Choroid plexus epithelial cell (primary cell): ENCODE measurements at places on chromosomes 3 and 15.

- DNase-seq, result no peak
Observed at GRCh38 chr3:126964261-126964660, 18.7 kb upstream of the PLXNA1 start.

- no peak for DNase-seq
Observed at GRCh38 chr15:87799428-87799827, 457.1 kb downstream of the NTRK3 start.

GRCh38 chr15:56086566-56086965 lies 93.2 kb upstream of the NEDD4 start:
- no peak for DNase-seq

DNA sequence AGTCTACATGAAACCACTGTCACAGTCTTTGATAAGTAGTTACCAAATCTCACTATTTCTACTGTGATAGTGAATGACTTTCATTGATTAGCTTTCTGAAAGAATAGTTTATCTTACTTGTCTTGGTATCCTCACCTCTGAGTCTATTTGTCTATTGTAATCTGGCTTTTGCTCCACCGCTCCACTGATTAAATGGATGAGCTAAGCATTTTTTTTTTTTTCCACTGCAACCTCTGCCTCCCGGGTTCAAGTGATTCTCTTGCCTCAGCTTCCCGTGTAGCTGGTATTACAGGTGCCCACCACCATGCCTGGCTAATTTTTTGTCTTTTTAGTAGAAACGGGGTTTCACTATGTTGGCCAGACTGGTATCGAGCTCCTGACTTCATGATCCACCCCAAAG lies 12.9 kb downstream of the BBS4 start:
- no peak for DNase-seq

DNA sequence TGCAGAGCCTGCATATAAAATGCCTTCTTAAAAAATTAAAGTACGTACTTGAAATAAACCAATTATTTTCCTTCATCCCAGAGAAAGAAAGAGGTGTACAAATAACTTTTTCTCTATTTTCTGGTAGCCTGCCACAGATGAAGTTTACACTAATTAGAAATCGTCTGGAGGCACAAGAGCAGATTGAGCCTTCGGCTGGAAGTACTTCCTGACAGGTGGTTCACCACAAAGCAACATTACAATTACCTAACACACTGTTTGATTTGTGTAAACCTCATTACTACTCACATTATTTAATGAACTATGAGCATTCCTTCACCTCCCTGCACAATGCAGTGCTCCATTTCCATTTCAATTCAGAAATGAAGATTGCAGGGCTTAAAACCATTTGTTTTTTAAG lies 856.1 kb downstream of the SI start:
- no peak for DNase-seq

DNA sequence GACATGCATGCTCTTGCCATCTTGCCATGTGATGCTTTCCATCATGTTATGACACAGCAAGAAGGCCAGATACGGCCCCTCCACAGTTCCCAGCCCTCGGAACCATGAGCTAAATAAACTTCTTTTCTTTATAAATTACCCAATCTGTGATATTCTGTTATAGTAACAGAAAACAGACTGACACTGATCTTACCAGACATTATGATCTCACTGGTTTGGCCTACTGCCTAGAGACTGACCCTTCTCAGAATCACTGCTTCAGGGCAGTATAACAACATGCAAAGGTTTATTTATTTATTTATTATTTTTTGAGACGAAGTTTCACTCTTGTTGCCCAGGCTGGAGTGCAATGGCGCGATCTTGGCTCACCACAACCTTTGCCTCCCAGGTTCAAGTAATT lies 14.0 kb downstream of the ZNF619 start:
- peak; percentile 58 for DNase-seq

GRCh38 chr3:197155046-197155445 lies 125.4 kb upstream of the MELTF start:
- DNase-seq, result peak; percentile 18

DNA sequence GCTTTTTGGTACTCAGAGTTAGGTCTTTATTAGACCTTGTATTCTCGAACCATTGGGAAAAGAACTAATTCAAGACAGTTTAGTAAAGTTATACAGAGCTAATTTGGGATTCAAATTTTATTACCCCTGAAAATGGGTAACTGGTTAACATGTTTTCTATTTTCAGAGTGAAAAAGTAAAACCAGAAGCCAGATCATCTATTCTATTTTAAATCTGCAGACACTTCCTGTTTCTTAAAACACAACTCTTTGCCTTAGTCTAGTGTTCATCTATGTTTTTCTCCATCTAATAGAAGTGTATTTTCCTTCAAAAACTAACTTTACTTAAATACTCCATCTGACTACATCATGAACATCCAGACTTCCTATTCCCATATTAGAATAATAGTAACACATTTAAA lies 113.4 kb downstream of the CCNL1 start:
- no peak for DNase-seq

DNA sequence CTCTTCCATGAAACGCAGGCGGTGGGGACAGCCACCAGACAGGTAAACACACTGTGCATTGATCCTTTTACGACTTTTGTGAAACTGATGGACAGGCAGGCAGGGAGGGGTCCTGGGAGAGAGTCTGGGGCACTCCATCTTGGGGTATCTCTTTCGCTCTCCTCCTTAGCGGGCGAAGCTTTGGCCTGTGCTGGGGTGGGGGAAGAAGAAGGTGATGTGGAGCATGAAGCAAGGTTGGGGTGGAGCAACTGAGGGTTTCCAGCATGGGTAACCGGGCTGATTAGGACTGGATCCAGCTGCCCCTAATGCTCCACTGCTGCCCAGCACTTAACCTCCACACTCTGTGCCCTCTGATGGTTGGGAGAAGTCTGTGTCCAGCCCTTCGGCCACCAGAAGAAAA lies 25.6 kb downstream of the MUC20 start:
- no peak for DNase-seq

DNA sequence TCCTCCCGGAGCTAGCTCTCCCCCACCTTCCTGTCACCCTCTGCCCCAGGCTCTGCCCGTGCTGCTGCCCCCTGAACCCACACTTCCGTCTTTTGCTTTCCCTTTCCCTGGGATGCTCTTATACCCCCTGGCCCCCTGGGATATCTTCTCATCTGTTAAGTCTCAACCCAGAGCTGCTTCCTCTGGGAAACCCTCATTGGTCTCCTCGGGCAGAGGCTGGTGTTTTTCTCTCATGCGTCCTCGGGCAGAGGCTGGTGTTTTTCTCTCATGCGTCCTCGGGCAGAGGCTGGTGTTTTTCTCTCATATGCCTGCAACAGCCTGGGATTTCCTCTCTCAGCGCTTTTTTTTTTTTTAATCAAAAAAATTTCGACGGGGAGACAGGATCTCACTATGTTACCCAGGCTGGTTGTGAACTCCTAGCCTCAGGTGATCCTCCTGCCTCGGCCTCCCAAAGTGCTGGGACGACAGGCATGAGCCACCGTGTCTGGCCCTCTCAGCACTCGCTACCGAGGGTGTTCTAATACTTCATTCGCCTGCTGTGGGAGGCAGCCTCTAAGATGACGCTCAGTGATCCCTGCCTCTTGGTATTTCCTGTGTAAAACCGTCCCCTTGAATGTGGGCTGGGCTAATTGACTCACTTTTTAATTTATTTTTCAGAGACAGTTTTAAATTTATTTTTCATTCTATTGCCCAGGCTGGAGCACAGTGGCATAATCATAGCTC lies 62.7 kb upstream of the TFRC start:
- DNase-seq, result peak; percentile 84

GRCh38 chr3:186967686-186968085 lies 37.4 kb downstream of the ST6GAL1 start:
- DNase-seq, result peak; percentile 93

- no peak for DNase-seq
Observed at GRCh38 chr3:47015151-47015550, 35.7 kb downstream of the NBEAL2 start.

DNA sequence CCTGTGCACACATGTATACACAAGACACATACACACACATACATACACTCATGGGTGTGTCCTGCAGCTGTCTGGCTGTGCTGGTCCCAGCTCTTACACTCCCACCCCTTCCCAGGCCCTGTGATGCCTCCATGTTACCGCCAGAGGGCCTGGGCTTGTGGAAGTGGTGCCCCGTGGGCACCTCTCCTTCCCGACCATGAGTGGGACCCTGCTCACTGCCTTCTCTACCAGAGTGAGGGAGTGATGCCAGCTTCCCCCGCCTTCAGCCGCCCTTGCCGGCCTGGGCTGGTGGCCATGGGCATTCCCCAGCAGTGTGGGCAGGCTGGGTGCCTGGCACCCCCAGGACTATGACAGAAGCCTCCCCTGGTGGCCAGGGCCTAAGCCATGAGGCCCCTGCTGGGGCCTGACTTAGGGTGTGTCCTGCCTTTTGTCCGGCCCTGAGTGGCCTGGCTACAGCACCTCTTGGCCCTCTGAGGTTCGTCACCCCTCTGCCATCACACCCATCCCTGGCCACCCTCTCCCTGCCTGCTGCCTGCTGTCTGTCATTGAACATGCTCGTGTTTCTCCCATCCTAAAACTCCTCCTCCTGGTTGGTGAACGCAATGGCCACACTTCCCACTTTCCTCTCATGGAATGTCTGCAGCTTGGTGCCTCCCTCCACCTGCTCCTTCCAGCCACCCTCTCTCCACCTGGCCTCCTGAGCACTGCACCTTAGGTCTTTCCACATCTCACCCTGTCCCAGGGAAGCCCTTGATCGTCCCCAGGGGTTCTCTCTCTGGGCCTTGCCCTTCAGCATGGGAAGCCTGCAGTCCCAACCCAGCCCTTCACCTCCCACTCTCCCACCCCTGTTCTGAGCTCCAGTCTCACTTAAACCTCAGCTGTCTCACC lies 14.6 kb downstream of the HDAC11 start:
- DNase-seq, result peak; percentile 61

DNA sequence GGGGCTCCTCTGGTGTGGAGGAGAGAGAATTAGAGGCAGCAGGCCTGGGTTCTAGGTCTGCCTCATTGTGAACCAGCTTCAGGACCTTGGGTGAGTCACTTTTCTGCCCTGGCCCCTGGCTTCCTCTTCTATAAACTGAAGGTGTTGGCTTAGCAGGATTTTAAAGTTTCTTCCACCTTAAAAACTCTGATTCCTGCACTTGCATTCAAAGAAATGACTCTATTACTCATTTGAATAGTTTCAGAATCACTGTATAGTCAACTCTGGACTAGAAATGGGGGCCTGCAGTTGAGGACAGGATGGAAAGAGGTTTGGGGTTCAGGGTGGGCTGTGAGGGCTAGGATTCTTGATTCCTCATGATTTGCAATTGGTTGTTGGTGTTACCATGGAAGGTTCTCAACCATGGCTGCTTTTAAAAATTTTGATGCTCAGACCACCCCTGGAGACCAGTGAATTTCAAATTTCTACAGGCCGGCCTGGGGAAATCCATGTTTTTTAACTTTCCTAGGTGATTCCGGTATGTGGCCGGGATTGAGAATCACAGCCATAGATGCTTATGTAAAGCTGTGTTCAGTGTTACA lies 19.9 kb downstream of the SMAD3 start:
- DNase-seq, result no peak

- DNase-seq, result no peak
Observed at GRCh38 chr15:101610611-101611000, 41.6 kb downstream of the TM2D3 start.

DNA sequence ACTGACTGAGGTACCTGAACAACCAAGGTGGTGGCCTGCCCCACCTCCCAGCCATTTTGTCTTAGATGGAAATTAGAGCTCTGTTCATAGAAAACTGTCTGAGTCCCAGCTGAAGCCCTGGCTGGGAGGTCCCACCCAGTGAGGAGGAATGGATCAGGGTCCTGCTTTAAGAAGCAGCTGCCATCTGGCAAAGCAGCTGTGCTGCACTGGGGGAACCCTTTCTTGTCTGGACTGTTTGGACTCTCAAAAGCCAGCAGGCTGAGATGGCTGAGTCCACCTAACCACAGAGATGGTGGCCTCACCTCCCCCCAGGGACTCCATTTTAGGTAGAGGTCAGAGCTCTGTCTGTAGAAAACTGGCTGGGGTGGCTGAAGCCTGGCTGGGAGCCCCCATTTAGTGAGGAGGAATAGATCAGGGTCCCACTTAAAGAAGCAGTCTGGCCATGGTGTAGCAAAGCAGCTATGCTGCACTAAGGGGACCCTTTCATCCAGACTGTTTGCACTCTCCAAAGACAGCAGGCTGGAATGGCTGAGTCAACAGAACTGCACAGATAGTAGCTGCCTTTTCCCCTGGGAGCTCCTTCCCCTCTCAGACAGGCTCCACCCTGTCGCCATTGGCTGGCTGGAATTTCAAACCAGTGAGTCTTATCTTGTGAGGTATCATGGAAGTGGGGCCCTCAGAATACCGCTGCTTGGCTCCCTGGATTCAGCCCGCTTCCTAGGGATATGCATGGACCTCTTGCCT lies 116.9 kb downstream of the EPHA6 start:
- no peak for DNase-seq
